ENCODE measurements at places on chromosomes 5 and 9. TPM values are rescaled to one million over a fixed set of nuclear protein-coding genes. Genes with fewer than 3 reads are reported as not detected.

The ABLIM3 gene
- 130 TPM for total RNA-seq

- DNase-seq, result no peak
Measured at GRCh38 chr5:173032730-173033129, 23.4 kb upstream of the CREBRF start.

The GRXCR2 gene
- total RNA-seq, result 3.8 TPM

- DNase-seq, result no peak
Measured at GRCh38 chr5:64625678-64626077, 64.6 kb upstream of the SHISAL2B start.

DNA sequence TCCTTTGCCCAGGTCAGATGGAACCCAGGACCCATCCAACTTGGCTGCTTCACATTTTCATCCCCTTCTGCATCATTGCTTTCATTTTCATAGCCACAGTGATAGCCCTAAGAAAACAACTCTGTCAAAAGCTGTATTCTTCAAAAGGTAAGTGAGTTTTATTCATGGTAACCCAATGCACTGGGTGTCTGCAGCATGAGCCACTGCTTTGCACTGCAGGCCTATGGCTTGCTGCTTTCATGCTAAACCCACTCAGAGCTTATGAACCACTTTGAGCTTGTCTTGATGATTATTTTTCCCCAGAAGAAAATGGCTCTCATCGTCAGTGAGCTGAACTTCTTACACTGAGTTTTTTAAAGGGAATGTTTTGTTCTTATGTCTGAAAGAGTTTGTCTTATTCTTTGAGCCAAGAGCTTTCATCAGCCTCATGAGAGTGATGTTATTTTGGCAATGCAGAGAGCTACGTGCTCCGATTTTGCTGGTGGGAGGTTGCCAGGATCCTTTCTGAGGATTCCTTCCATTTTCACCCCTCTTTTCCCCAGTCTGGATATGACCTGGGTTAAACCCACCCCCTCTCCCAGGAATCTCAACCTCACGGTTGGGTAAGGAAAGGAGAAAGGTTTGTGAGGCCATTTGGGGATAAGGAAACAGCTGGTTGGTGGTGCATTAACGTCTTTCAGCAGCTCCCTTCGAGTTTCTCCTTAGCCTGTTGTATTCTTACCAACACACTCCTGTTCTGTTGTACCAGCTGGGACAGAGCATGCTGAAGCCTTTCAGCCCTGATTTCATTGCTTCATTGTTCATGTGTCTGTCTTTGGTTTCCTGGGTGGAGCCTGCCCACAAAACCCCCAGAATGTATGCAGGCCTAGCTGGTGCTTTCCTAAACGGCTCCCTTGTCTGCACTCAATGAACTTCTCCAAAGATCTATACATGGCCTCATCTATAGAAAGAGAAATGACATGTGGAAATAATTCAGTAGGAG, 47.6 kb downstream of the PDCD1LG2 start:
- peak; percentile 30 for DNase-seq

GRCh38 chr9:76136986-76137385, 246.5 kb downstream of the PCSK5 start:
- DNase-seq, result no peak

The PSAT1 gene
- total RNA-seq, result 0.79 TPM

DNA sequence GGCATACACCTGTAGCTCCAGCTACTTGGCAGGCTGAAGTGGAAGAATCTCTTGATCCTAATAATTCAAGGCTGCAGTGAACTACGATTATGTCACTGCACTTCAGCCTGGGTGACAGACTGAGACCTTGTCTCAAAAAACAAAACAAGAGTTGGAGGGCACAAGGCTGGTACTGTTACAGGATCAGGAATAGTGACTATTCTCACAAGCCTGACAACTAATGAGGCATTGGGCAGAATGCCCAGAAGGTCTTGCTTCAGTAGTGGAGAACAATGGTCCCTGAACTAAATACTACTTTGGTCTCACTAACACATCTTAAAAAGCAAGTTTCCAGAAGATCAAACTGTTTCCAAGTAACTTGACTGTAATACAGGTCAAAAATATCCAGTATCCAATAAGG, 182.9 kb upstream of the RFX3 start:
- DNase-seq, result no peak

DNA sequence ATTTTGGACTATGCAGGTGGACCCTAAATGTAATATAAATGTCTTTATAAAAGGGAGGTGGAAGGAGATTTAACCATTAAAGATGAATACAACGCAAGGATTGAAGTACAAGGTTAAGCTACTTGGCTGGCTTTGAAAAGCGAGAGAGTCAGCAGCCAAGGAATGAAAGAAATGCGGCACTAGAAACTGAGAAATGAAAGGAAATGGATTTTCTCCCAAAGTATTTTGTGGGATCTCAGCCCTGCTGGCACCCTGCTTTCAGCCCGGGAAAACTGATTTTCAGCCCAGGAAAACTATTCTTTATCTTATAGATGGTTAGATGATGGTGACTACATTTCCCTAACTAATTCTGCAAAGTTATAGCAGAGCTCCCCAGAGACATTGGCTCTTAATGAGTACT, 1349.6 kb upstream of the C9orf72 start:
- DNase-seq, result no peak

DNA sequence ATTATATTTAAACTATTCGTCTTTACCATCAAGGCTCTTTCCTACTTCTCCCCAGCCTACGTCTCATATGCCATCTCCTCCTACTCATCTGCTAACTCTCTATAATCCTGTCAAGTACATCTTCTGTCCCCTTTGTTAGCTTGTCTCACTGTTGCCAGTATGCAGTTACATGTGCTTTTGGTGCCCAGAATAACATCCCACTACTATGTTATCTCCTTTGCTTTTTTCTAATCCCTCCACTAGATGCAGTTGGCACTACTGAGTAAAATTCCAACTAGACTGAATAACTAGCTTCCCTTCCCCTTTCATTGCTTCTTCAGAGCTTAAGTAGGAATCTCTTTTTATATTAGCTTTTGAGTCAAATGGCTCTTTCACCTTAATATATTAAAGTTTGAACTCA, 3.0 kb upstream of the ARRDC3 start:
- DNase-seq, result no peak

GRCh38 chr5:60271517-60271916, 378.0 kb upstream of the PDE4D start:
- DNase-seq, result no peak

DNA sequence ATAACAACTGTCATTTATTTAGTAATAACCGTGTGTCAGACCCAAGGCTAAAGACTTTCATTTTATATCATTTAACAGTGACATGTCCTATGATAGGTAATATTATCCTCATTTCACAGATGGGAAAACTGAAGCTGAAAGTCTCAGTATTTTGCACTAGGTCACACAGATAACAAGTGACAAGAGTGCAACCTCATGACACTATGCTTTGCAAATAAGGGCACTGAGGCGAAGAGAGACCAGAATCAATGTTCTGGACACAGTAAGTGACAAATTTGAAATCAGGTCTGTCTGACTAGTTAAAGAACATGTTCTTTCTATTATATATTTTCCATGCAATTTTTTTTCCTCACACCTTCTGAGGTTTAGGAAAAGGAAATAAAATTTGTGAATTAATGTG, 585.7 kb downstream of the LRRC70 start:
- no peak for DNase-seq

The STARD4 gene
- total RNA-seq, result 3.8 TPM

DNA sequence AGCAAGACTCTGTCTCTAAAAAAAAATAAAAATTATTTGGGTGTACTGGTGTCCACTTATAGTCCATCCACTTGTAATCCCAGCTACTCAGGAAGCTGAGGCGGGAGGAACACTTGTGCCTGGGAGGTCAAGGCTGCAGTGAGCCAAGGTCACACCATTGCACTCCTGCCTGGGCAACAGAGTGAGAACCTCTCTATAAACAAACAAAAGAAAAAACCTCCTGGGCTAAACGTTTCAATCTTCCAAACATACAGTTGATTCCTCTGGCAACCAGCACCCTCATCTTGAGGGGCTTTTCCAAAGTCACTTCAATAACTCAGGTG, 13.9 kb upstream of the CDK5RAP2 start:
- no peak for DNase-seq

GRCh38 chr5:164360589-164360988, 855.2 kb downstream of the MAT2B start:
- DNase-seq, result no peak

DNA sequence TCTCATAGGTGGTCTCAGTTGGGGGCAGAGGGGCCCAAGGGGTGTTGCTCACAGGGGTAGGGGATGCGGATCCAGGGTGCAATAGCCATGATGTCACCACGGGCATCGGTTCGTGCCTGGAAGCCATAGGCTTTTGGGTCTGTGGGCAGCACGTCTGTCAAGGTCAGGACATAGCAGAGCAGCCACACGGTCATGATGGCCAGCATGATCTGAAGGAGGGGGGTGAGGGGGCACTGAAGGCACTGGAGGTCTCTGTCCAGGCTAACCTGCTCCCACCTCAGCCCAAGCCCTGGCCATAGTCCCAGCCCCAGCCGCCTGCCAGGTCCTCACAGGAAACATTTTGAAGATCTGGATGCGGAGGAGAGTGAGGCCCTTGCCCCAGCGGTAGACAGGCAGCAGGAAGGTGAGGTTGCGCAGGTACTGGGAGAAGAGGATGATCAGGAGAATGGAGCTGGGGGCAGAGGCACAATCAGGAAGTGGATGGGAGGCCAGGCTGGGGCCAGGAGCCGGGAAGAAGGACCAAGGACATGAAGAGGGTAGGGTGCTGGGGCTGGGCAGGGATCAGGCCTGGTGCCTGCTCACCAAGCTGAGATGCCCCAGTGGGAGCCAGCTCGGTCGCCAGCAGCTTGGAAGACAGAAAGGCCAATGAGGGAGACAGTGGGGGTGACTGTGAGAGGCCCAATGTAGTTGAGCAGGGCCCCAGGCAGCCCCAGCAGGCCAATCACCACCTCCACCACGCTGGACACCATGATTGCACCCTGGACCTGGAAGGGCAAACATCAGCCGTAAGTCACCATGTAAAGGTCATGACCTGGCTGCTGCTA, 3.3 kb downstream of the SLC23A1 start:
- DNase-seq, result no peak

GRCh38 chr5:148029131-148029530, 34.6 kb upstream of the SPINK5 start:
- no peak for DNase-seq

The GCNT1 gene
- 3.5 TPM for total RNA-seq

DNA sequence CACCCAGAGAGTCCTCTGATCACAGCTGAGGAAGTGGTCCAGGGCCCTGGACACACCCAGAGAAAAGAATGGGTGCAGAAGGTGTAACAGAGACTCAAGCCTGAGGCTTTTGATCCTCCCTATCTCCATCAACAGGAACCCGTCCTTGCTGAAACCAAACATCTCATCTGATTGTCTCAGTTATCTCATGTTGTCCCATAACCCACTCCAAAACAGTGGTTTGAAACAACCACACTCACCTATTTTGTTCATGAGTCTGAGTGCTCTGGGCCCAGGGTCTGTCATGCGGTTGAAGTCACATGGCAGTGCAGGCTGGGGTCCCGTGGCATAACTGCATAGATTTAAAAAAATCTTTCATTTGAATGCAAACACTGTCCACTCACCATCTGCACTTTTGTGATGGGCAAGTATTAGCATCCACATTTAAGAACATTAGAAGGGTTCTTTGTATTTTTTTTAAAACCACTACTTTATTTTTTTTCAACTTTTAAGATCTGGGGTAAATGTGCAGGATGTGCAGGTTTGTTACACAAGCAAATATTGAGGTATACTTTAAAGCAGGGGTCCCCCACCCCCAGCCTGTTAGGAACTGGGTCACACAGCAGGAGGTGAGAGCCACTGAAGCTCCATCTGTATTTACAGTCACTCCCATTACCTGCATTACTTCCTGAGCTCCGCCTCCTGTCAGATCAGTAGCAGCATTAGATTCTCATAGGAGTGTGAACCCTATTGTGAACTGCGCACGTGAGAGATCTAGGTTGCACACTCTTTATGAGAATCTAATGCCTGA, 255.8 kb downstream of the ROR2 start:
- DNase-seq, result no peak

- no peak for DNase-seq
Measured at GRCh38 chr9:108149326-108149725, 659.8 kb upstream of the KLF4 start.

DNA sequence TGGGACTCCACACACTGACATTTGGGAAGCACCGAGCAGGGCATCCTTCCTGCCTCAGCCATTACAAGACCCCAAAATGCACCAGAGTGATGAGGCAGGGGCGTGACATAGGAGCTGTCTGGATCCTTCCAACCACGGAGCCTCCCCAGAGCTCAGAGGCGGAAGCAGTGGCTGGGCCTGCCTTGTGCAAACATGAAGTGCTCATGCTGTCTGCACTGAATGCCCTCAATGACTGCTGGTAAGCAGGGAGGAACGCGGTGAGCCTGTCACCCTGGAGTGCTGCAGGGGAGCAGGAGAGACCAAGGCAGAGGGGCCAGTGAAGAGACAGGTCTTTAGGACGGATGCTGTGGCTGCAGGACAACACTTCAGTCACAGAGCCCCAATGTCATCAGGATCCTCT, 60.2 kb upstream of the HRH2 start:
- peak; percentile 38 for DNase-seq

- no peak for DNase-seq
Measured at GRCh38 chr5:36363101-36363500, 61.4 kb upstream of the RANBP3L start.

DNA sequence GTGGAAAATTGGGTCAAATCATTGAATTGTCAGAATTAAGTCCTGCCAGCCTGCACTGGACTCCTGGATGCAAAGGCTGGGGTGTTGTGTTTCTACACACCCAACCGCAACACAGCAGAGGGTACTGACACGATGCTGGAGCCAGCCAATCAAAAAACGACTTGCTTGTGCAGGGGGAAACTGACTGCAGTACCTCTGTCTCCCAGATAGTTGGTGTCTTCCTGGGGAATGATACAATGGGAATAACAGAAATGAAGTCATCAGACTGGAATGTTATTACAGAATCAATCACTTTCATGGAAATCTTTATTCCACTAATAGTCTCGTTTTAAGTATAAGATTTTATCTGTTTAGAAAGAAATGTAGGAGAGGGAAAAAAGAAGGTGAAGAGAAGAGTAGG, 330.3 kb downstream of the MLLT3 start:
- DNase-seq, result no peak

The TMOD1 gene
- 205 TPM for total RNA-seq

The GGTA1 gene
- 28.3 TPM for total RNA-seq

- no peak for DNase-seq
Measured at GRCh38 chr9:134985451-134985850, 67.7 kb upstream of the FCN1 start.

DNA sequence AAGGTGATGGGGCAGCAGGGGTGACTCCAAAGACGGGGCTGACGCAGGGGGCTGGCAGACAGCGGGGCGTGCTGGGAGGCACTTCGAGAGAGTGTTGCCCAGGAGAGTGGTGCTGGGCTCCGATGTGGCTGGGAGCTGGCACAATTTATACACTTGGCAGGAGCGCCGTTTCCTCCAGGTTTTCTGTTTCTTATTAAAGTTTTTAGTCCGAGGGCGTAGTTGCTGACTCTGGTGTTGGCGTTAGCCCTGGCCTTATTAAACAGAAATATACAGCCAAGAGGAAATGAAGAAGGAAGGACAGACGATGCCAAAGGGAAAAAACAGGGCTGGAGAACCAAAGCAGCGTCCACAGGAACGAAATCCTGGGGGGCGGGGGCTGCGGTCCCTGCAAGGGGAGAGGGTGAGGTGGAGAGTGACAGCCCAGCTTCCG, 139.6 kb upstream of the PHYKPL start:
- DNase-seq, result no peak

The NRARP gene
- 4.0 TPM for total RNA-seq

Data from left ventricle myocardium superior (tissue), 1 donor.